ENCODE measurements at places on chromosomes 6 and 20.

DNA sequence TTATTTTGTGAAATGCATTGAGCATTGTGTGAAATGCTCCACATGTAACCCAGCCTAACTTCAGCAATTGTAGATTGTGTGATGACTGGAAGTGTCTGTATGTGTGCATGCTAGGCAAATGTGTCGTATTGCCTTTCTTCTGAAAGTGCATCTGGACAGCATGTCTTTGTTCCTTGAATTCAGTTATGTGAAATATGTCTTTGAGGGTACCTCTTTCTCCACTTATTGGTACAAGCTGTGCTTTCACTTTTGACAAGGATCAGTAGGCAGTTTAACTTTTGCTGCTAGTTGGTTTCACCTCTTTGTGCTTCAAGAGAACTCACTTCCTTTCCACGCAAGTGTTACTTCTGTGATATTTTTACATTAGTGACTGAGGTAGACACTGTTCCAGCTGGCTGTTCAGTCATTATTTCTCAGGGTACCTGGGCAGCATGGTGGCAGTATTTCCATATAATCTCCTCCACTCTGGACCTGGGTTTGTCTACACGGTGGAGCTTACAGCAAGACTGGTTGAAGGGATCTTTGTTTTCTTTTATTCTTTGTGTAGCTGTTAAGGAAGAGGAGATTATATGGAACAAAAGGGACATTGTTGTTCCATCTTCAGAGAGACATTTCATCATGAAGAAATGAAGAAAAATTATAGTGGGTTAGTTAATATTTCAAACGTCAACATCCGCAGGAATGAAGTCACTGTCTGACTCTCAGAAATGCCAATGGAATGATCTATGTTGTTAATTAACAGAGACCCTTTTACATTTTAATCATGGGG is 175.4 kb downstream of the UTRN start:
- peak; percentile 61 for DNase-seq

- DNase-seq = no peak
These were observed 42.6 kb upstream of the IFNGR1 start for GRCh38 chr6:137261761-137262160.

DNA sequence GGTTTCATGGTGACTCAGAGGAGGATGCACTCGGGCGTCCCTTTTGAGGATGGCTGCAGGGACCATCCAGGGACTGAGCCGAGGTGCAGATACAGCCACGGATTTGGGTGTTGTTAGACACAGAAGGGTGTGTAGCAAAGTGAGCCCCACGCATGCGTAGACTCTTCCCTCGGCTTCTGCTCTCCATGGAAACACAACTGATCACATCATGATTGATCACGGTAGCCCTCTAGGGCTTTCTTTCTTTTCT is 606 bp upstream of the ULBP1 start:
- DNase-seq = peak; percentile 51

DNA sequence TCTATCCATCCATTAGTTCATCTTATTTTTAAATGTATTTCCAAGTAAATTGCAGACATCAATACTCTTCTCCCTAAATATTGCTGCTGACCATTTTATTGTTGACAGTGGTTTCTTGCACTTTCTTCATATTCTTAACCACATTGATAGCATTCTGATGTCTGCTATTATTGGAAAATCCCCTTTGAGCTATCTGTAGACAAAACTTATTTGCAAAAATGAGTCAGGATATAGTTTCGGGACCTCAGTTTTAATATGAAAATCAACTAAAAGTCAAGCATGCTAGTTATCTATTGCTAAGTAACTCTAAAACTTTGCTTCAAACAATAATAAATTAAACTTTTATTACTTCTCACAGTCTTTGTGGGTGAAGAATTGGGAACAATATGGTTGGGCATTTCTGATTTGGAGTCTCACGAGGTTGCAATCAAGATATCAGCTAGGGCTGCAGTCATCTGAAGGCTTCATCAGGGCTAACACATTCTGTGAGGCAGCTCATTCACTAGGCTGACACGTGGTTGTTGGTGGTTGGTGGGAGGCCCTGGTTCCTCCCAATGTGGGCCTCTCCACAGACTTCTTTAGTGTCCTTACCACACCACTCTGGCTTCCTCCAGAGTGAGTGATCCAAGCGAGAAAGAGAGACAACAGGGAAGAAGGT is 32.7 kb downstream of the CD109 start:
- DNase-seq = peak; percentile 90

GRCh38 chr6:107732461-107732860 is 91.7 kb downstream of the SCML4 start:
- DNase-seq = no peak

- no peak for DNase-seq
These were observed 410.5 kb upstream of the MAN1A1 start for GRCh38 chr6:119760046-119760445.

DNA sequence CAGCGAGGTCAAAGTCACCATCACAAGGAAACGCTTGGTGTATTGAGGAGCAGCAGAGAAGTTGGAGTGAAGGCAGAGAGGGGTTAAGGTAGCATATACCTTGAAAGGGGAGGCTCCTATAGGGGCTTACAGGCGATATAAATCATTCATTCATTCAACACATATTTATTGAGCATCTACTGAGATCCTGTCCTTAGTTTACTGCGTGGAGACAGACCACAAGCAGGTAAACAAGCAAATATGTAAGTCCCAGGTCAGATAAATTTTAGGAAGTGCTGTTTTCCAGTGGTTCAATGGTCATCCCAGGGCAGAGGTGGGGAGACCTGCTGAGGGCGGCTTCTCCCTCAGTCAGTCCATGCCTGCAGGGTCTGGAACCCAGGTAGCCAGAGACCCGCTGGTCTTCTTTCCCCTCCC is 761 bp upstream of the DNMT3B start:
- no peak for DNase-seq

Measured in activated CD4-positive, alpha-beta T cell treated with anti-CD3 and anti-CD28 coated beads, Interleukin-2, Interleukin-6, amounts not matched to agents 100 ng/mL and 50 ng/mL, durations not matched to agents 16 hours and 8 hours (primary cell).